Panc1 (cell line): ENCODE measurements at places on chromosomes 12 and 14.

- DNase-seq: no peak
These were observed 224.4 kb downstream of the SPTSSA start for GRCh38 chr14:34237677-34238076.

DNA sequence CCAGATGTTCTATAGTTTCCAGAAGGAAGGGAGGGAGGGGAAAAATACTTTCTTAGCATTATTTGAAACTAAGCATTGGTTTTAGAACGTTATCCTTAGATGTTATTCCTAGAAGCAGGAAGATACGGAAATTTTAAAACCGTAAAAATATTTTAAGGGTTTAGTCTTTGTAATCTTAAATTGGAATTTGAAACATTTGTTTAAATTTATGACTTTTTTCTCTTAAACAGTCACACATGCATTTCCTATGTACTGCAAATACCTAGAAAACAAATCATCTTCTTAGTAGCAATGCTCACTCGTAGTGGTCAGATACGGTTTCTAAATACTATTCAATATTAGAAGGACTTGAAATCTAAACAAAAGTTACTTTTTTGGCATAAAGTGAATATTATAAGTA lies 282.0 kb downstream of the ERC1 start:
- no peak for DNase-seq

- DNase-seq: no peak
These were observed 215.8 kb downstream of the PCNX1 start for GRCh38 chr14:71122866-71123565.

GRCh38 chr12:108789546-108789945 lies 58.2 kb upstream of the CORO1C start:
- DNase-seq: no peak

- no peak for DNase-seq
These were observed 14.1 kb downstream of the ARF3 start for GRCh38 chr12:48943221-48943620.

DNA sequence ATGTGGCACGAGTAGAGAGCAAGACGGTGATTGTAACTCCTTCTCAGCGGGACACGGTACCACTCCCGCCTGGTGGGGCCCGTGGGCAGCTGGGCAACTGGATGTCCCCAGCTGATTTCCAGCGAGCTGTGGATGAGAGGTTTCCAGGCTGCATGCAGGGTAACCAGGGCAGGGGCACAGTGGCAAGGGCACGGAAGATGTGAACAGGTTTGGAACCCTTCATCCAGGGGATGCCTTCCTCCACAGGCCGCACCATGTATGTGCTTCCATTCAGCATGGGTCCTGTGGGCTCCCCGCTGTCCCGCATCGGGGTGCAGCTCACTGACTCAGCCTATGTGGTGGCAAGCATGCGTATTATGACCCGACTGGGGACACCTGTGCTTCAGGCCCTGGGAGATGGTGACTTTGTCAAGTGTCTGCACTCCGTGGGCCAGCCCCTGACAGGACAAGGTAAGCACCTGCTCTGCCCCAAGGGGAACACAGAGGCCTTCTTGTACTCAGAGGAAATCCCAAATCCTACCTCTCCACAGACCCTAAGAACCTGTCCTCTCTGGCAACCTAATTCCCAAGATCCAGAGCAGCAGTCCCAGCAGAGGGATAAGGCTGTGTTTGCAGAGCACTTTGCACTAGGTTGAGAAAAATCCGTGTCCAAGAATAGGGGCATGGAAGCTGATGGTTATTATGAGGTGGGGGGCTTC lies 4.3 kb downstream of the PCK2 start:
- no peak for DNase-seq

DNA sequence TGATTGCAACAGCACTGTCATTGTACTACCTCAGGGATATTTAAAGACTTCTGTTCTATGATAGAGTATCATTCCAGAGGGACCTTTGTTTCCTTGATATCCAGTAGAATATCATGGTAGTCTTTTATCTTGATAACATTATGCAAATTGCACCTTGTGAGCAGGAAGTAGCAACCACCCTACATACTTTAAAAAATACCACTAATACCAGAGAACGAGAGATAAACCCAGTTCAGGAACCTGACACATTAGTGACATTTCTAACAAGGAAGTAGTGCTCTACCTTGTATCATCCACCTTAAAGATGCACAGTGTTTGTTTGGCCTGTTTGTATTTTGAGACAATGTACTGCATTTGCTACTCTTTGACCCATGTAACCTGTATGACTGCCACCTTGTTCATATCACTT lies 8.8 kb upstream of the MAP4K5 start:
- no peak for DNase-seq

DNA sequence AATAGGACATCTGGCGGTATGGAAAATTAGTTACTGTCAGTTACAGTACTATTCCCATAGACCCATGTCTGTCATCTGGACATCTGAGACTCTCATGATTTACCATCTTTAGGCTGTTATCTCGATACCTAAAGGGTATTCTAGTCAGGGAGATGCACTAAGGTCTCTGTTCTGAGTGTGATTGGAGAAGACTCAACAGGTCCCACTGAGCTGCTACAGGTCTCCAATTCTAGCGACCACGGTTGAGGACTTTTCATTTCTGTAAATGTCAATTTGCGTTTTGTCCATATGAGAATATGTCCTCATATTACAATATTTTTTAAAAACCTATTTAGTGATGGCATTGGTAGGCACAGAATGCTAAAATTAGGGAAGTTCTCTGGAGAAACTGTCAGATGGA lies 1160.2 kb downstream of the TMEM121 start:
- no peak for DNase-seq

GRCh38 chr12:52413782-52414345 lies 7.7 kb upstream of the KRT82 start:
- no peak for DNase-seq

DNA sequence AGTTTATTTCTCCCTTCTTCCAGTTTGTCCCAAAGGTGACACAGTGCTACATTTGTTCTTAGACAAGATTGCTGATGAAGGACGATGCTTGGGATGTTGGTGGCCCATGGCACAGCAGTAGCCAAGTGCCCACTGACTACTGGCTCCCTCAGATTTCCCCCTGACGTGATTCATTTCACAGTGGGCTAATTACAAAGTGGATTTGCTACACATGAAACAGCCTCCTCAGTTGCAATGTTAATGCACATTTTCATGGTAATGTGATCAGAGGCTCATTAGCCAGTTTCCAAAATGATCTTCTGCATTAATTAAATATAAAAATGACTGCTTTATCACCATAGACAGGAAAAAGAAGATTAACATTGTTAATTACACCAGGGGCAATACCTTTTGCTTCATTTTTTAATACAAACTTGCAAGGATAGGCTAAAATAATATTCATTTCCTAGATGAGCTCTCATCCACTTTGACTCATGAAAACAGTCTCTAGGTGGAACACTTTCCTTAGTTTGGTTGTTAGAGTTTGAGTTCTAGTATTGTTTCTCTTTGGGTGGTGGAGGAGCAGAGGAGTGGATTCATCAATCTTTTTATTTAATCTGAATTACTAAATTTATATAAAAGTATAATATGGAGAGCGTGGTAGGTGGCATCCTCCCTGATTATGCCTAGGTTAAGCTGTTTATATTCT lies 250.9 kb downstream of the PDZRN4 start:
- DNase-seq: no peak

GRCh38 chr12:131604859-131605258 lies 106.0 kb upstream of the SFSWAP start:
- DNase-seq: no peak

DNA sequence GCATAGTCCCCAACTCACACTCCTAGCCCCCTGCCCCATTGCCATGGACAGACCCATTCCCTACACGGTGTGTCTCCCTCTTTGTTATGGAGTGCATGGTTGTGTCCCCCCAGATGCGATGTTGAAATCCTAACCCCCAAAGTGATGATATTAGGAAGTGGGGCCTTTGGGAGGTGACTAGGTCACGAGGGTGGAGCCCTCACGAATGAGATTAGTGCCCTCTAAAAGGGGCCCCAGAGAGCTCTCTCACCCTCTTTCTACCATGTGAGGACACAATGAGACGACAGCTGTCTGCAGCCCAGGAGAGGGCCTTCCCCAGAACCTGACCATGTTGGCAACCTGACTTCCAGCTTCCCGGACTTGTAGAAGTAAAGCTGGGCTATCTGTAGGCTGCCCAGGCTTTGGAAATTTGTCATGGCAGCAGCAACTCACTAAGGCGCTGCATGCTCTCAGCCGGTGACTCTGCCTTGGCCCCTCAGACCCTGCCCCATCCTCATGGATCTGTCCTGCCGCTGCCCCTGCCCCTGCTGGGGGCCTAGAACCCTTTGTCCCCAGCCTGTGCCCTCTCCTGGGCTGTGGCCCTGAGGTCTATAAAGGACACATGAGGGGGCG lies 318.1 kb upstream of the RTL1 start:
- DNase-seq: no peak

DNA sequence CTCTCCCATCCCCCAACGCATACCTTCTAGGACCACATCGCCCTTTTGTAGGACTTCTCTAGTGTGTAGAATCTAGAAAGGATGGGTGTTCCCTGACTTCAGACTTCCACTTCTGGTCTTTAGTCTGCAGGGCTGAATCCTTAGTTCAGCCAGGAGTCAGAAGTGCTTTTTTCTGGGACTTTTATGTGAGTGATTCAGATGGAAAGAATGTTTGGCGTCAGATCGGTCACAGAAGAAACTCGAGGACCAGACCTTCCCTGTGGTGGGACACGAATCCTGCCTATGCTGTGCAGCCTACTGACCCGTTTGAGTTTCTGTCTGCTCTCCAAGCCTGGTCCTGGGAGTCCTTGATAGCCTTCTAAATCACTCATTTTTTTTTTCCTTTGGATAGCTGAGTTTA lies 165.4 kb upstream of the SSTR1 start:
- DNase-seq: no peak

- no peak for DNase-seq
These were observed 965 bp upstream of the SMOC1 start for GRCh38 chr14:69878251-69878650.

DNA sequence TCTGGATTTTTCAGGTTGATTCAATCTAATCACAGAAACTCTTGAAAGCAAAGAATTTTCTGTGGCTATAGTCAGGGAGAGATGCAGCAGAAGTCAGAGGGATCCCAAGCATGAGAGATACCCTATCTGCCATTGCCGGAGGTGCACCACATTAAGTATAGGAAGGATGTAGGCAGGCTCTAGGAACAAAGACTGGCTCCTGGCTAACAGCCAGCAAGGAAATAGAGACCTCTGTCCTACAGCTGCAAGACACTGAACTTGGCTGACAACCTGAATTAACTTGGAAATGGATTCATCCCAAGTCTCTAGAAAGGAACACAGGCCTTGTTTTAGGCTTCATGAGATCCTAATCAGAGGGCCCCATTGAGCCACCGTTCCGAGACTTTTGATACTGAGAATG lies 364.9 kb upstream of the FLRT2 start:
- no peak for DNase-seq

- DNase-seq: no peak
These were observed 192.6 kb upstream of the BCL2L14 start for GRCh38 chr12:11877869-11878780.
